Esophagus mucosa (tissue), 1 donor: ENCODE measurements at places on chromosomes 5 and 9. TPM values are rescaled to one million over a fixed set of nuclear protein-coding genes. Genes with fewer than 3 reads are reported as not detected.

Gene GMCL2
- total RNA-seq: not detected

Gene ARL14EPL
- total RNA-seq: not detected

Gene KIF27
- total RNA-seq: 2.5 TPM

Gene FAM221B
- total RNA-seq: not detected

Gene LRRC26
- total RNA-seq: 1.6 TPM

Gene ZFP62
- 12.9 TPM for total RNA-seq

Gene KCNT1
- not detected for total RNA-seq

Gene QRFP
- not detected for total RNA-seq

Gene PLGRKT
- total RNA-seq: 28.1 TPM

Gene GNG10
- total RNA-seq: 12.8 TPM

Gene DEPDC1B
- 4.9 TPM for total RNA-seq

Gene PPP3R2
- total RNA-seq: not detected

Gene ACSL6
- total RNA-seq: 0.08 TPM

Gene OR13F1
- not detected for total RNA-seq

Gene COL27A1
- 13.6 TPM for total RNA-seq

Gene PCDHA12
- total RNA-seq: not detected

Gene PHF19
- total RNA-seq: 25.3 TPM

Gene SNAPC3
- total RNA-seq: 18.4 TPM

Gene DDX4
- not detected for total RNA-seq

Gene TMEM215
- not detected for total RNA-seq

Gene PCDHA9
- 0.04 TPM for total RNA-seq
